ENCODE measurements at places on chromosomes 2 and 18.

- DNase-seq = no peak
Measured at GRCh38 chr2:102718387-102719316, 43.2 kb upstream of the TMEM182 start.

DNA sequence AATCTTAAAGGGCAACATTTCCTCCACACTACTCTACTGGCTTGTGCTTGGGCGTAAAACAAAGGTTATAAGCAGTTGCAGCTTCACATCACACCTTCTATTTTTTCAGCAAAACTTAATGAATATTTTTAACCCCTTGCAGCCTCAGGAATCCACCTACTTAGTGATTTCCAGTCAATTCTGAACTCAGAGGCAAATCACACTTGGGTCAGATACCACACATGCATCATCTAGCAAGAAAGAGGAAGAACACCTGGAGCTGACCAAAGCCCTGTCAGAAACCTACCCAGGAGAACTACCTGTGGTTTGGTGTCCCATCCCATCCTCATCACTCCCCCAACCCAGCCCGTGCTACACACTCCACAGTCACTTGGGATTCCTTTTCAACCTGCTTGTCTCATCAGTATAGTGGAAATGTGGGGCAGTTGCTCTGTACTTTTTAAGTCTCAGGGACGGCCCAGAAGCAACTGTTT lies 25.5 kb downstream of the PIAS2 start:
- no peak for DNase-seq

- no peak for DNase-seq
Measured at GRCh38 chr2:6972067-6972710, 55.0 kb downstream of the RNF144A start.

GRCh38 chr2:103921161-103921560 lies 932.8 kb upstream of the POU3F3 start:
- no peak for DNase-seq

- no peak for DNase-seq
Measured at GRCh38 chr2:165746501-165746900, 47.5 kb downstream of the GALNT3 start.

DNA sequence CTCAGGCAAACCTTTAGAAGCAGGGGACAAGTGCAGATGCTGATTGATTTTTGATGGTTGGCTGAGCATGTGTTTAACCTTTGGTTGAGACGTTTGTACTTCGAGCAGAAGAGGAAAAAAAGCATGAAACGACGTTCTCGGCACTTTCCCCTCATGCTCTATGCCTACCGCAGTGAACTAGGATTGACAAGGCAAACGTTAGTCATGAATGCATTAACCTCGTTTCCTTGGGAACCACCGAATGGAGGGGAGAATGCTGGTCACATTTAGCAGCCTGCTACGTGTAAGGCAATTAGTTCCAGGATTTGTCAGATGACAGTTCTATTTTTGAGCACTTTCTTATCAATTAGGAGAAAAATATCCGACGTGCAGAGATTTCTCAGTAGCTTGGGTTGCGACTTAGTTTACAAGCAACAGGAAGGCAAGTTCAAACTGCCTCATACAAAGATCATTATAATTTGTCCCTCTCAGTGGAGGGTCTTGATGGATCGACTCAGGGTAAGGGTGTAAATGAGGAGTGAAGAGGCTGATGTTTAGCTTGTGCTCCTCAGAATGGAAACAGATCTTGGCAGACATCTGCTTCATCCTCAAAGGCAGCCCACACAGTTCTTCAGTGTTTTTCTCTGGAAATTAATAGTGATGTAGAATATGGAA lies 47.4 kb upstream of the GPR45 start:
- DNase-seq = no peak

DNA sequence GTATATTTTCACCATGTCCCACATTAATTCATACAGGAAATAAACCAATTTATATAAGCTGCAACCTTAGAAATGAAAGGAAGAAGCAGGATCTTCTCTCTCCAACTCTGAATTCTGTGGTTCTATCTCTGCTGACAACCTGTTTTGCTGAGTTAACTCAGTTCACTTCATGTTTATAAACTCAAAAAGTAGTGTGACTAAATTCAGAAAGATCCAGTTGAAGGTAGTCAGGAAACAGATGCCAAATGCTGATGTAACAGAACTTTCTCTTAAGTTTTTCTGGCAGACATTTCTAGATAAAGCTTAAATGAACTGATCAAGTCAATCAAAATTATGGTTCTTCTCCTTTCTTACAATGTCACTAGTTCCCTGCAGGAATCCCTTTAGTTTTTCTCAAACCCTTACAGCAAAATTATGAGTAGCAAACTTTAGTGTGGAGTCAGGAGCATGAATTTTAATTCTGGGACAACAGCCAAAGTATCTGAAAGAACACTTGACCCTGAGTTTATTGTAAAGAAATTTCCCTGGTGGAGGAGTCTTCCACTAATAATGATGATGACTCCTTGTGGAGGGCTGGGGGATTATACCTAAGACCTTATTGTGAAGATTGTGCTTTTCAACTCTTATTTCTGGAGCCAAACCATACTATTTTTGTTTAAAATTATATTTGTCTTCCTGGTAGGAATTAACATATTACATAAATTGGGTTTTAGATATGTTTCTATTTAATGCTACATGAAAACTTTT lies 216.9 kb downstream of the MYO3B start:
- no peak for DNase-seq

DNA sequence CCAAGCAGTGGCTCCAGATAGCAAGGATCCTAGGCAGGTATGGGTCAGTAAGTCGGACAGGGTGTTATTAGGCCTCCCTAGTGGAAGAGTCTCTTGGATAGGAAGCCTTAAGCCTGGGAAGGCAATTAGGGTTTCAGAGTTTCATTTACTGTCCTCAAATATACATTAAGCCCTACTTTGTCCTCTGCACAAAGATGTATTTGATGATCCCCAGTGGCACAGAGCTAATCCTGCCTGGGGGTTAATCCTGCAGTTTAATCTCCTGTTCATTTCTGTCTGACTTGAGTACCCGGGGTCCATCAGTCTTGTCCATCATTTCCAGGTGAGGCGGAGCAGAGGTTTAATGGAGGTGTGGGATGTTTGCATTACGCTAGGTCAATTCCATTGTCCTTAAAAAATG lies 62.0 kb downstream of the MTCL1 start:
- DNase-seq = no peak

DNA sequence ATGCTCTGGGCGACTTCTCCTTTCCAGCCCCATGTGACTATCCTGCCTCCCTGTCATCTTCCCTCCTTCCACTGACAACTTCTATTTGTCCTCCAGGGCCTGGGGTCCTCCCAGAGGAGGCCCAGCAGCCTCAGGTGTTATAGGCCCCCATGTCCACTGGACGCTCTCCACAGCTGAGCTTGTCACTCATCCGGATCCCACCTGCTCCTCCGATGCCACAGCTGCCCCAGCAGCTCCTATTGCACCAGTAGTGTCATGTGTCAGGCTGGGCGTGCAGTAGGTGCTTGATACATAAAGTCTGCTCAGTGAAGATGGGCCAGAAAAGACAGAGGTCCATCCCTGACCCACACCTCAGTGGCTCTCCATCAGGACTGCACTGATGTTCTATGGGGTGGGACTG lies 305.7 kb upstream of the MYT1L start:
- no peak for DNase-seq

GRCh38 chr18:79870301-79871025 lies 72.7 kb downstream of the KCNG2 start:
- DNase-seq = no peak

DNA sequence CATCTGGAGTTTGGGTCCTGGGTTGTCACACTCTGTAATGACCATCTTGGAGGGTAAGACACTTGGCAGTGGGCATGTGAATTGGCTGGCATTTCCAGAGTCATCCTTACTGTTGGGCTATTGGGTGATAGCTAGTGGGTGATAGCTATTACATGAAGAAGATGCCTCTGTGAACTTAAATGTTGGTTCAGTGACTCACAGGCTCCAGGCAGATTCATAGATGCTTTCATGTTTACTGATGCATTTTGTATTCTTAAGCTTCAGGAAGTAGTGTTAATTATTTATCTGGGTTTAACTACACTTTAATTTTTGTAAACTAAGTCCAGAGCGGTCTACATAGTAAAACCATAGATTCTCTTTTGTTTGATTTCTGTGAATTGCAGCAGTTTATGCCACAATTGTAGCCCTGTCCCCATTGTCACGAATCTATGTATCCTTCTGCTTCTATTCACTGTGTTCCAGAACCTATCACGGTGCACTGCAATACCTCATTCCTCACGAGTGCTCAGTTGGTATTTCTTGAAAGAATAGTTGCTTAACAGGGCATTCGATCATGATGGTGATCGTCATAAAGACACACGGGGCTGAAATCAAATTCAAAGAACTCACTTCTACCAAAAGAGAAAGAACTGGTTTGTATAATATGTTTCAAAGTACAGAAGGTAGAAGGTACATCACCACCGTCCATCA lies 79.7 kb downstream of the GBX2 start:
- DNase-seq = no peak

- DNase-seq = no peak
Measured at GRCh38 chr2:181073896-181074295, 93.5 kb downstream of the UBE2E3 start.

DNA sequence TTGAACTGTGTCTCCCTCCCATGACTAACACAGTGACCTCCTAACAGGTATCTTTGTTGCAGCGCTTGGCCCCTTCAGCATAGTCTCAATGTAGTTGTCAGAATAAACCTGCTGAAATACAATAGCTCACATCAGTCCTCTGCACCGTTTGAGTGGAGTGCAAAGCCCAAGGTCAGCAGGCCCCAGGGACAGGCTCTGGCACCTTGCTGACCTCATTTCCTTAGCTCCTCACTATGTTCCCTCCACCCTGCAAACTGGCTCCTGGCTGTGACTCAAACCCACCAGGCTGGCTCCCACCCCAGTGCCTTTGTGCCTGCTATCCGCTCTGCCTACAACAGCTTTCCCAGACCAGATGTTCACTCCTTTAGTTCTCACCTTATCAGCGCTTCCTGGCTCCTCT lies 146.7 kb downstream of the LRATD1 start:
- no peak for DNase-seq

DNA sequence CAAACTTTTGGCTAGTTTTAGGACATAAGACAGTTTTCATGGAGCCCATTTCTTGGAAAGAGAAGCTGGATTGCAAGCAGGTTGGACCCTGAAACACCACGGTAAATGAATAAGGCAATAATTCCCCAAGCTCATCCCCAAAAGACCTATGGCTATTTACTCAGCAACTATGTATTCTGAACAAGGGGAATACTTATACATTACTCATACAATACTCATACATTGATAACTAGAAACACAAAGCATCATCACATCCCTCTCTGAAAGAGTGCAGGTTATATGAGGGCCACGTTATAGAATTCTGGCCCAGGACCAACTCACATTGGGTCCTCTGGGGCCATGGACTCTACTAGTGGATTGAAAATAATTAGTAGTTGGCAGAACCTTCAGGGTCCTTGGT lies 154.8 kb downstream of the TMX3 start:
- no peak for DNase-seq

GRCh38 chr2:24047703-24048033 lies 477 bp upstream of the WDCP start:
- no peak for DNase-seq
